ENCODE measurements at places on chromosomes 1 and 21.

DNA sequence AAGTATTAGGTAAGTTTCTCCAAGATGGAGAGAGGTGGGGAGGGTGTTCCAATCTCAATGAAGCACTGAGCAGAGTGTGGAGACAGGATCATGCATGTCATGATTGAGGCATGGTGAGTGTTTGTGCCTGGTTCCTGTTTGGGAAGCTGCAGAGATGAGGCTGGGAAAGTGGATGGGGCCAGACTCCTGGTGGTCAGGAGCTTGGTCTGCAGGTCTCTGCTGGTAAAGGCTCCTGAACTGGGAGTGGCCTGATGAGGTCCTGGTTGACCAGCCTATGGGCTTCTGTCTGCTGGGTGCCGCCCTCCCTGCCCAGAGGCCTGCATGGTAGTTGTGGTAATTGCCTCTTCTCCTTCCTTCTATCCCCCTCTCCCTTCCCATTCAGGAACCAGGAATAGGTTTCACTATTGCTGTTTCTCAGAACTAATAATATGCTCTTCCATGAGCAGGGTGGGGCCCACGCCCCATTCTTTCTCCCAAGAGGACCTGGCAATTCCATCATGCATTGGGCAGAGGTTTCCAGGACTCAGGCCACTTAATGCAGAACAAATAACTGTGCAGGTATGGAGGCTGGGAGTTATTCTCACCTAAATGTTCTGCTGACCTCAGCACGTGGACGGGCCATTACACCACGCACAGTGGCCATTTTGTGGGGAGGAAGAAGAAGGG lies 24.5 kb downstream of the PROK1 start:
- no peak for DNase-seq

GRCh38 chr21:25103500-25104207 lies 503.6 kb downstream of the MRPL39 start:
- DNase-seq = no peak

GRCh38 chr21:29117372-29117955 lies 13.0 kb upstream of the MAP3K7CL start:
- DNase-seq = no peak

DNA sequence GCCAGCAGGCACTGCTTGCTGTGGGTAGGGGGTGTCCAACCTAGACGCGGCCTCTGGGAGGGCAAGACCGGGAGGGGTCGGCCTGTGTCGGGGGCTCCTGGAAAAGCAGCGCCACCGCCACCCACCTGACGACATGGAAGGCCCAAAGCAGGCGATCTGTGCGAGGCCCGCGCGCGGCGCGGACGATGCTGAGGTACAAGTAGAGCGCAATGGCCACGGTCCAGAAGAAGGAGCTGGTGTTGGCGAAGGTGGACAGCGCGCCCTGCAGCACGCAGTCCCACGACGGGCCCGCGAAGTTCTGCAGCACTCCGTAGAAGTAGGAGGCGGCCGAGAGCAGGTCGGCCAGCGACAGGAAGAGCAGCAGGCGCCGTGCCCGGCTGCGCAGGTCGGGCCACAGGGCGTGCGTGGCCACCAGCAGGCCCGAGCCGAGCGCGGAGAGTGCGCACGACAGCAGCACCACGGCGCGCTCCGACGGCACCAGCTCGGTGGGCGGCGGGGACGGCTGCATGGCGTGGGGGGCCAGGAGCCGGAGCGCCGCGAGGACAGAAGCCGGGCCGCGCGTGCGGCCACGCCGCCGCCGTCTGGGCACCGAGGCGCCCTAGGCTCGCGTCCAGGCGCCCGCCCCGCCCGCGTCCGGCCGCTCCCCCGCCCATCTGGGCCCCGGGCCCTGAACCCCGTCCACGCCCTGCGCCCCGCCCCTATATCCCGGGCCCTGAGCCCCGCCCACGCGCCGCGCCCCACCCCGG lies at the start of gene GPR157:
TSS of gene GPR157 (minus strand) at position 583 of the 746 bp plus-strand sequence. CDS start at position 508, 75 bp downstream.
- peak; percentile 47 for DNase-seq

DNA sequence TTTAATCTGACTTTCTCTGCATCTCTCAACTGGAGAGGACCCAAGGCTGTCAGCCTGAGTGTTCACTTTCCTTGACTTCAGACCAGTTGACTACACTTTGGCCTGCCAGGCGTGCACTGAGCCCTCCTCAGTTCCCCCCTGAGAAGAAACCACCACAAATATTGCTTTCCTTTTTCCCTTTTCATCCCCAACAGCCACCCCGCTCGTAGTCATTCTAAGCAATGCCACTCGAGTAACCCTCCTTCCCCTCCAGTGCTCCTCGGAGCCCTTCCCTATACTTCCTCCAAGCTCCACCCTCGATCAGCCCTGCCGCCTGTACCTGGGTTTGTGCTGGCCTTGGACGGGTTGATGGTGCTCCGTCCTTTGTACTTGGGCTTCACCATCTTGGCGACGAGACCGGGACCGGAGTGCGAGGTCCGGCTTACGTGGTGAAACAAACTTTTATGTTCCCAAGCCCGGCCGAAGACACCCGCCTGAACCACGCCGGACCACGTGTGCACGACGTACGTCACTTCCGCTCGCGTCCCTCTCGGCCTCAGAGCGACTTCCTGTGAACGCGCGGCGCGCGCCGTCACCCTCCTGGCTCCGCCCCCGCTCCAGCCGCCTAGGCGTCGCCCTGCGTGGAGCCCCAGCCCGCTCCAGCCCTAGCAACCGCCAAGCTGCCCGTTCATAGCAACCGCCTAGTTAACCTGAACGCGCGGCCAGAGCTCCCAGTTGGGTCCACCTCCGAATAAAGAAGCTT lies at the start of gene GNL2:
TSS of gene GNL2 (minus strand) at position 498 of the 742 bp plus-strand sequence. CDS start at position 383, 115 bp downstream.
- peak; percentile 98 for DNase-seq

DNA sequence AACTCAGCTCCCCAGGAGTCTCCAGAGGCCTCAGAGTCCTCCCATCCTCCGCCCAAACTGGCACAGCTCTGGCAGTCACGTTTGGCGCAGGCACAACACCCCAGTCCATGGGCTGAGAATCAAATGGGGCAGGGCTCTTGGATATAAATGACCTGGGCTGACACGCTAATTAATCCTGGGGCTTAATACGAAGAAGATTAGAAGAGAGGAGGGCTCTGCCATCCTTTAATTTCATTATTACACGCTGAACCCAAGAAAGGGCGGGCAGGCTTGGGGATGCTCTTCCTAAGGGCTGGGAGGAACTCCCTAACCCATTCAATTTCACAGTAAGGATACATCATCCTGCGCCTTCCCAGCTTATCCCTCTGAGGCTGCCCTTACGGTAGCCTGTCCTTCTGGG lies 2.4 kb downstream of the GRIK3 start:
- no peak for DNase-seq

GRCh38 chr1:94658221-94658620 lies 116.7 kb upstream of the F3 start:
- no peak for DNase-seq

GRCh38 chr1:212640223-212640878 lies 31.8 kb downstream of the ATF3 start:
- DNase-seq = no peak

DNA sequence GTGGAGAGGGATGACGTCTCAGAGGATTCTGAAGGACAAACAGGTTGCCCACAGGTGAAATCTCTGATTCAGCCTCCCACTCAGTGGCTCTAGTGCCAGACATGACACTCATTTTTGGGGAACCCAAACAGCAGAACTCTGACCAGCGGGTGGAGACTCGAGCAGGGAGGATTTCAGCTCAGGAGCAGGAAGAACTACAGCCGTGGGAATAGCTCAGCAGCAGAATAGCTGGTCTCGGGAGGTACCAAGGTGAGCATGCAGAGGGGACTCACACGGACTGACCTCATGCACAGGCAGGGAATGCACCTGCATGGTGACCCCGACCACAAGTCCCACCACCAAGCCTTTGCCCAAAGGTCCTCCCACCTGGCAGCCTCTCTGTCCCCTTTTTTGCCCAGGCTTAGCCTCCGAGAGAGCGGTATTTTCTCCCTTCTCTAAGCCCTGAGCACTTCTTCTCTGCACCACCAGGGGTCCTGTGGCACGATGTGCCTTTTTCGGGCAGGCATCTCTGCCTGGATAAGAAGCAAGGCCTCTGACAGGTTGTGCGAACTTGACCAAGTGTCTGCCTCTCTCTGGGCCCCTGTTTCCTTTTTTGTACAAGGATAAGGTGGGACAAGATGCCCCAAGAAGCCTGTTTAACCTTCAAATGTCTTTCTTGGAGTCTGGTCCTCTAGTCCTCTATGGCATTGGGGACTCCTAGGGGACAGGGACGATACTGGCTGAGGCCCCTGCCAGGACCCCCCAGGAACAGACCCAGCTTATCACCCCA lies 8.8 kb upstream of the FGR start:
- peak; percentile 49 for DNase-seq

GRCh38 chr1:38152351-38153065 lies 105.9 kb upstream of the POU3F1 start:
- peak; percentile 56 for DNase-seq

- no peak for DNase-seq
Measured at GRCh38 chr21:27580276-27580675, 613.4 kb upstream of the ADAMTS5 start.

- DNase-seq = peak; percentile 27
Measured at GRCh38 chr1:201619513-201619912, 80.6 kb downstream of the NAV1 start.

DNA sequence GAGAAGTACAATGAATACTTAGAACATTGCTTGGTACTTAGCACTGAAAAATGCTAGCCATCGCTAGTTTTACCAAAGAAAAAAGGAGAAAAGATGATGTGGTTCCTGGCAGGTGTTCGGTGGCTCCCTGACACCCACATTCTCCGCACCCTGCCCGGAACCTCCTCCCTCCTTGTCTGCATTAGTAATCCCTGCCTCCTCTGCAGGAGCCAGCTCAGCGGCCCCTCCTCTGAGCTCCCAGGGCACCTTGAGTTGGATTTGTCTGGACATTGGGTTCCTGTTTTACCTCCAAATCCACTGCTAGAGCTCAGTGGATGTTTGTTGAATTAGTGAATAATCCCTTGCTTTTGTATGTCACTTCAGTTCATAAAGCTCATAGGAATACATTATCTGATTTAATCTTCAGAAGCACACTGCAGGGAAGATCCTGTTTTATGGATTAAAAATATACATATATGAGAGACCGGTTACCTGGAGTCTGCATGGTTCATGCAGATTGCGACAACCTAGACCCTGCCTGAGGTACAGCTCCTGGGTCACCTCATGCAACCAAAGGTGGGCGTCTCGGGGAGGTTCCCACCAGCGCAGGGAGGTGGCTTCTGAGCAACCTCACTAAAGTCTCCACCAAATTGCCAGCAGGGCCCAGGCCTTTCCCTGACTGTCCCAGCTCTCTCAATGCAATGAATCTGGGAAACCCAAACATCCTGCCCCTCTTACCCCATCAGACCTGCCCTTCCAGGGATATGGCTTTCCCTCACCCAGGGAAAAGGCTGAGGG lies 24.2 kb downstream of the PCAT6 start:
- no peak for DNase-seq

GRCh38 chr1:99331083-99331482 lies 66.8 kb downstream of the PLPPR4 start:
- no peak for DNase-seq

DNA sequence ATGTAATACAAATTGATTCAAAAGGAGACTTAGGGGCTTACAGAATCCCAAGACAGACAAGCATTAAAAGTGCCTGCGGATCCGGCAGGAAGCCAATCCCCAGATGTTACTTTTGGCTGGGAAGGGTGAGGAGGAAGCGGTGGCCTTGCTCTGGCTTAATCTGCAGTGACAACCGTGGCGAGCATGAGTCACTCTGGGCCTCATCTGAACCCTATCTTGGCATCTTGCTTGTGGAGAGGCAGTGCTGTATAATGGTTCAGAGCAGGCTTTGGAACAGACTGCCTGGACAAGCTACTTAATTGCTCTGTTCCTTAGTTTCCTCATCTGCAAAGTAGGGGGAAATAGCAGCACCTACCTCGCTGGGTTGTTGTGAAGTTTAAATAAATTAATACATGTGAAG lies 74.1 kb downstream of the XCL2 start:
- no peak for DNase-seq

DNA sequence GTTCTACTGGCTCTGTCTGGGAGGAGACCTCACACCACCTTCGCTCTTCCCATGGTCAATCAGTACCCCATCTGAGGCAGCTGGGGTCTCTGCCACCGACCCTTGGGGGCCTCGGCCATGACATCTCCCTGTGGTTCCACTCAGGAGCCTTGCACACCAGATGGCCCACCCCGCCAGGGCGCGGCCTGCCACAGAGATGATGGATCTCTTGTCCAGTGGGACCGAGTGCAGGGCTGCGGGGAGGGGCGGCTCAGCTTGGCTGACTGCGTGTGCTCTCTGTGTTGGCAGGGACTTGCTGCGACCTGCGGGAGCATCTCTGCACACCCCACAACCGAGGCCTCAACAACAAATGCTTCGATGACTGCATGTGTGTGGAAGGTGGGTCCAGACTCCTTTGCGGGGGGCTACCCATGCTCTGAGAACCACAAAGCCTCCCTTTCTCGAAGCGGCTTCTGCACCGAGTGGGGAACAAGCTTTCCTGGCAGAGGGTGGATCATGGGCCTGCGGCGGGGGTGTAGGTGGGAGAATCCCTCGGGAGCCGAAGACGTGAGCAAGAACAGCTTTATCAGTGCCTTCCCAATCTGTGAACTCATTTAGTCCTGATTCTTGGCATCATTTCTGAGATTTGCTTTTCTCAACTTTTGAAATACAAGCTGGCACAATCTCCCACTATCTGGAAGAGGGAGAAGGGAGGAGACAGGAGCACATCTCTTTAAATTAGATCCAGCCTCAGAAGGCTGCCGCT lies 20.9 kb upstream of the AGTRAP start:
- no peak for DNase-seq

DNA sequence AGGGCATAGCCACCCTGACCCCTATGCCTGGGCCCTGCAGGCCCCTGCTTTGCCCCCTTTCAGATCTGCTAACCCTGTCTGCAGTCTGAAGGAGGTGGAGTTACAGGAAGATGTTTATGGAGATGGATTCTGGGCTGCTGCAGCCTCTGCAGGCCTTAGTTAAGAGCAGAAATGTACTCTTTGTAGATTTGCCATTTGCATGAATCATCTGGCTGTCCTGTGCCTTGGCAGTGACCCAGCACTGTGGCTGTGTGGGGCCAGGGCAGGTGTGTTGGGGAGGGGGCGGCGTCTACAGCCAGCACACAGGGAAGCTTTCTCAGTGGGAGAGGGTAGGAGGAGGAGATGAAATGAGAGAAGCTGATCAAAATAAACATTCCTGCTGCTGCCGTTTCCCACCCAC lies 867.3 kb downstream of the PLA2G4A start:
- DNase-seq = no peak

- DNase-seq = no peak
Measured at GRCh38 chr1:76881762-76882161, 14.5 kb downstream of the ST6GALNAC5 start.

DNA sequence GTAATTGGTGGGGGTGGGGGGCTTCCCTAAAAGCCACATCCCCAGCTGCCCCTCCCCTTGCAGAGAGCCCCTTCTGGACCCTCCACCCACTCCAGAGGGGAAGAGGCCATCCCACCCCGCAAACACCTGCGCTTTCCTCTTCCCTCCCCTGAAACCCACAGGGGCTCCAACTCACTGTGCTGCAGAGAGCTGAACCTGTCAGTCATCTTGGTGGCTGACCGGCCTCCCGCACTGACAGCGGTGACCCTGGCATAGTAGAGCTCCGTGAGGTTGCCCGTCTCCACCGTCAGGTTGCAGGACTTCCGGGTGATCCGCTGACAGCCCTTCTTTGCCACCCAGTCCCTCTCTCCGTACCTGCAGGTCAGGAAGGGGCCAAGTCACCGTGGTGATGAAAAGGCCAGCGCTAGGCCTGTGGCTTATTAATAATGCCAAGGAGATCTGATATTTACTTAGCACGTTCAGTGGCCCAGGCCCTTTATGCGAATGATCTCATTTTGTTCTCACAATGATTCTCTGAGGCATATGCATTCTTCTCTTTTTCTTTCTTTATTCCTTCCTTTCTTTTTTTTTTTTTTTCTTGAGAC lies 5.9 kb downstream of the IL22RA1 start:
- DNase-seq = no peak
